Natural killer cell (primary cell): ENCODE measurements at places on chromosomes 16 and 17. TPM values are rescaled to one million over a fixed set of nuclear protein-coding genes. Genes with fewer than 3 reads are reported as not detected.

DNA sequence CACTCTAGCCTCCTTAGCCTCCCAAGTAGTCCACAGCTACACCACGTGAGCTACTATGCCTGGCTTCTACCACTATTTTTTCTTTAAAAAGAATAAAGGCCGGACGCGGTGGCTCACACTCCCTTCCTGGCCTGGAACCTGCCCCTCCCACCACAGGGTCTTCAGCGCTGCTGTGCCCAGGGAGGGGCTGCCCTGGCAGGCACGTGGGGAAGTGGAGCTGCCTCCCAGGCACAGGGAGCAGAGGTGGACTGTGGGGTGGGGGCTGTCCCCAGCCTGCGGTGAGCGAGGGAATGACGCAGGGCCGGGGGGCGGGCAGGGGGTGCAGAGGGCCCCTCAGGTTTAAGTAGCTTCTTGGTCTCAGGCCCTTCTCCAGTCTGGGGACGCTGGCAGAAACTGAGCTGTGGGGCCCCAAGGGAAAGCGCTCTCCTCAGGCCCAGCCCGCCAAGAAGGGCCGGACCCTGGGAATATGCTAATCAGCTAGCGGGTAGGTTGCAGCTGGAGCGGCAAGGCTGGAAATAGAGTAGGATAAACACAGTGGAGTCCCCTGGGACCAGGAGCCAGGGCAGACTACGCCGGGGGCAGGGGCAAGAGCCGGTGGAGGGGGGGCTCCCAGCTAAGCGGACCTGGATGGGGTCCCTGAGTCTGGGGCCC is 46.8 kb downstream of the TIMM22 start:
- H3K27me3 ChIP-seq = no peaks in the 10 kb centered on the region
- H3K4me3 ChIP-seq = no peak overlapping the region
- H3K4me1 ChIP-seq = peaks cover 15% of the 10 kb centered on the region
- peaks cover 10% of the 10 kb centered on the region for H3K36me3 ChIP-seq
- no peak for DNase-seq

SCRN2 gene
- total RNA-seq = 35.7 TPM

RND2 gene
- total RNA-seq = 0.14 TPM

CA7 gene
- total RNA-seq = not detected

DNA sequence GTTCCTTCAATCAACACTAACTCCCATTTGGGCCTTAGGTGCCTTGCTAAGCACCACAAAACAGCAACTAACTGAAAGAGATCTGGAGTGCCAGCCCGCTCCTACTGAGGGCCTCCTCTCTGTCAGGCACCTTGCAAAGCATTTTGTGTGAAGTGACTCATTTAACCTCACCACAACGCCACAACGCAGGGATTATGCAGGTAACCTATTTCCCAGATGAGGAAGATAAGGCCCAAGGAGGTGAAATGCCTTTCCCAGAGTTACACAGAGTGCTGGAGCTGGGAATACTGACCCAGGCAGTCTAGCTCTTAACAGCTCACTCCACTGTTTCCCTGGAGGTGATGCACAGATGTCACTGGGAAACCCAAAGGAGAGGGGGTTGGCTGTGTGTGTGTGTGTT is 32.8 kb downstream of the DRC3 start:
- no peak for DNase-seq
- peaks cover 12% of the 10 kb centered on the region for H3K36me3 ChIP-seq
- H3K27me3 ChIP-seq = no peaks in the 10 kb centered on the region
- H3K4me1 ChIP-seq = no peaks in the 10 kb centered on the region
- H3K4me3 ChIP-seq = no peak overlapping the region

NPIPB2 gene
- total RNA-seq = 19.6 TPM

DNA sequence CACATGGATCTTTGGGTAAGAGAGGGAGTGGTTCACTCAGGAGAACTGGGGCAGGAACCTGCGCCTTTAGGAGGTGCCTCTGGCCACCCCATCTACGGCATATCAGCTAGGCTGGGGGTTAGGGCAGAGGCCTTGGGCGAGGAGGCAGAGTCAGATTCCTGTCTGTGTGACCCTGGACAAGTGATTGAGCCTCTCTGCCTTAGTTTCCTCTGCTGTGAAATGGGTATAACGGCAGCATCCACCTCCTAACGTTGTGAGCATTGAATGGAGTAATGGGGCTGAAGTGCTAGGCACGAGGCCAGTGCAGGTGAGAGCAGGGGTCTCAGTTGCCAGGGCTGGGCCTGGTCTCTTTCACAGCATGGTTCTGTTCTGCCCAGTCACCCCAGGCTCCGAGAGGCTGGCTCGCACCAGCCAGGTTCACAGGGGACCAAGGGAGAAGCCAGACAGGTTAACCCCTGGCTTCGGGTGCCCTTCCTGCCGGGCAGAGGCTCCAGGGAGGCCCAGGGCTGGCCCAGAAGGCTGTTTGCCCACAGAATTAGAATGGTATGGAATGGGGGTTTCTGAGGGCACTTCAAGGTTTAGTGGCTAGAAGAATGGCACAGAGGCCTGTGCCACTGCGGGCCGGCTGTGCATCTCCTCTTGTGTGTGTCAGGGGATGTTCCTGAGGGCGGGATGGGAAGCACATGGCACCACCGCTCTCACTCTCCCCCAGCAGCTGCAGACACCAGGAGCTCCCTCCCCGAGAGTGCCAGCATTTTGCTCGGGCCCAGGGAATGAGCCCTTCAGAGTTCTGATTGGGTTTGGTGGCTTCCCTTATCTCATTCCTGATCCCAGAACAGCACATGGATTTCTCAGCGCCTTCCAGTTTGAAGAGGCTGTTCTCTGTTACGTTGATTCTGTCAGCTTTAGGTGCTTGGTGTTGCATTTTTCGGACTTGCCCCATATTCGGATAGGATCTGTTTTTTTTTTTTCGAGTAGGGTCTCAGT is 23.8 kb downstream of the UNC13D start:
- H3K27ac ChIP-seq = no peak overlapping the region
- H3K4me3 ChIP-seq = no peak overlapping the region
- peaks cover 13% of the 10 kb centered on the region for H3K4me1 ChIP-seq
- H3K27me3 ChIP-seq = no peaks in the 10 kb centered on the region

KRT39 gene
- not detected for total RNA-seq

DNA sequence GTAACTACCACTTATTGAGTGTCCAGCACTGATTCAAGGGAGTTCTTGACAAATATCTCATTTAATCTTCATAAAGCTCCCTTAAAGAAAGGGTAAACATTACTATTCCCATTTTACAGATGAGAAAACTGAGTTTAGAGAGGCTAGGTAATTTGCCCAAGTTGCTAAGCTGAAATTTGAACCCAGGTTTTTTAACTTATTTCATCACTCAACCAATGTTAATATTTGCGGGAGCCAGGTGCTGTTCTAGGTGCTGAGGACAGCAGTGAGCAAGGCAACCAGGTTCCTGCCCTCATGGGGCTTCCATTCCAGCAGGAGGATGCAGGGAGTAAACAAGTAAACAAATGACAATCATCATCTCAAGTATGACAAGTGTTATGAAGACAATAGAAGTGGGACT is 104.0 kb upstream of the LHX1 start:
- no peaks in the 10 kb centered on the region for H3K4me1 ChIP-seq
- H3K27me3 ChIP-seq = no peaks in the 10 kb centered on the region
- no peaks in the 10 kb centered on the region for H3K36me3 ChIP-seq
- H3K27ac ChIP-seq = no peak overlapping the region
- no peak for DNase-seq
- H3K4me3 ChIP-seq = no peak overlapping the region

DNA sequence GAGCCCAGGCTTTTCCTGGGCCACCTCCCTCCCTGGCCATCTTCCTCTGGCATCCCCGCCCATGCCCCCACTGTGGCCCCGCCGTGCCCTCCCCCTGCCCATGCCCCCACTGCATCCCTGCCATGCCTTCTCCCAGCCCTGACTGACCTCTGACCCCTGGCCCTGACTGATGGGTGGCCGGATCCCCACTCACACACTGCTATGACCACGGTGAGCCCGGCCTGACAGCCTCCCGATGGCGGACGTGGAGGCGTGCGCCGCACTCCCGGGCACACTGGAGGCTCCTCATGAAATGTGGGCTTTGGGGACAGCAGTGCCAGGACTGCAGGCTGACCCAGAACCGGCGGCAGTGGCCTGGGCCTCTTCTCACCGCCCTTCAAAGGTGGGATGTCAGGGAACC is 10.6 kb upstream of the C1QTNF8 start:
- no peak for DNase-seq
- no peak overlapping the region for H3K4me3 ChIP-seq

GRCh38 chr17:34920676-34921075 is 40.6 kb downstream of the CCT6B start:
- no peak overlapping the region for H3K4me3 ChIP-seq
- no peaks in the 10 kb centered on the region for H3K36me3 ChIP-seq
- H3K27me3 ChIP-seq = no peaks in the 10 kb centered on the region
- H3K4me1 ChIP-seq = no peaks in the 10 kb centered on the region
- H3K27ac ChIP-seq = no peak overlapping the region

GRCh38 chr17:39872751-39873150 is 4.7 kb downstream of the ZPBP2 start:
- no peak overlapping the region for H3K27ac ChIP-seq
- H3K36me3 ChIP-seq = no peaks in the 10 kb centered on the region
- peaks cover 4% of the 10 kb centered on the region for H3K27me3 ChIP-seq
- DNase-seq = no peak
- H3K4me1 ChIP-seq = peaks cover 9% of the 10 kb centered on the region

GRCh38 chr17:28216528-28216927 is 102.5 kb upstream of the TMEM97 start:
- H3K27me3 ChIP-seq = no peaks in the 10 kb centered on the region
- H3K4me3 ChIP-seq = no peak overlapping the region
- no peak overlapping the region for H3K27ac ChIP-seq
- H3K36me3 ChIP-seq = no peaks in the 10 kb centered on the region
- no peak for DNase-seq

- DNase-seq = no peak
- H3K4me3 ChIP-seq = no peak overlapping the region
- no peak overlapping the region for H3K27ac ChIP-seq
- H3K36me3 ChIP-seq = no peaks in the 10 kb centered on the region
These were observed 25.9 kb upstream of the CACNG4 start for GRCh38 chr17:66938656-66939055.

DNA sequence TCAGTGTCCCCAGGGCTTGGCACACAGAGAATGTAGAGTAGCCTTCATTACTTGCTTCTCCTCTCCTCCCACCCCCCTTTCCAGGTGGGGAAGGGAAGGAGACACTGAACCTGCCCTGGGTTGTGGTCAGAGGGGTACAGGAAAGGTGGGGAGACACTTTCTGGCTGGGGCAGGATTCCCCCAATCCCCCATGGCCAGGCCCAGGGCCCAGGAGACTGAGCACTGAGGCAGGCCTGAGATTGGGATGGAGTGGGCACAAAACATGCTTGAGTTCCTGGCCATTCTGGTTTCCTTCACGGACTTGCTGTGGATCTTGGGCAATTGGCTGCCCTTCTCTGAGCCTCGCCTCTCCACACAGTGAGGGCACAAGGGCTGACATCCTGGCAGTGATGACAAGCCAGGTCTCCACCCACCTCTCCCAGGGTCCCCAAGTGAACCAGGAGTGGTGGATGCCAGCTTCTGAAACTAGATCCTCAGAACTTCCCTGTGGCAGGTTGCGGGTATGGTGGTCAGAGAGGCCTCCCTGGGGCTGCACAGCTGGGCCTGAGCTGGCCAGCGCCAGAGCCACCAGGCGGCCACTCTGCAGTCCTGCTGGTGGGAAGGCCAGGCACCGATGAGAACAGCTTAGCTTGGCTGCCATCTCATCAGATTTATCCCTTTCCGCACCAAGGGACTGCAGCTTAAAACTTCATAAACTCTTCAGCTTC is 9.3 kb downstream of the ZNF629 start:
- no peaks in the 10 kb centered on the region for H3K27me3 ChIP-seq
- peaks cover 13% of the 10 kb centered on the region for H3K36me3 ChIP-seq
- no peak overlapping the region for H3K4me3 ChIP-seq
- DNase-seq = no peak
- H3K4me1 ChIP-seq = peaks cover 19% of the 10 kb centered on the region

DNA sequence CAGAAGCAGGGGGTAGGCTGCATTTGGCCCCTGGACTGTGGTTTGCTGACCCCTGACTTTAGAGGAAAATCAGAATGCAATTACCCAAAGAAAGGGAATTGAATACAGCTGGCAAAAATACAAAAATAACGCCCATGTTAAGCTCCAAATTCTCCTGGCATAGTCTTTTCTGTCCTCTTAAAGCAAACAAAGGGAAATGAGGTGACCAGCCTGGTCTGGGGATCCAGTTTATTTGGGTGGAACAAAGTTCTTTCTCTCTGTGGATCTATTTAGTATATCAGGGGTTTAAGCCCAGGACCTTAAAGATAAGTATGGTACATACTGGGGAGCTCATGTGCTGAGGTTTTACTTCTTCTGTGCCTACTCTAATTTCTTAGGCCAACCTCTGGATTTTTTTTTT is 23.5 kb downstream of the DNAJA2 start:
- no peak for DNase-seq
- no peak overlapping the region for H3K4me3 ChIP-seq
- no peak overlapping the region for H3K27ac ChIP-seq
- H3K4me1 ChIP-seq = no peaks in the 10 kb centered on the region
- peaks cover 8% of the 10 kb centered on the region for H3K36me3 ChIP-seq

GRCh38 chr17:69375229-69375628 is 39.3 kb upstream of the MAP2K6 start:
- no peaks in the 10 kb centered on the region for H3K27me3 ChIP-seq
- DNase-seq = no peak
- no peaks in the 10 kb centered on the region for H3K36me3 ChIP-seq
- peaks cover 10% of the 10 kb centered on the region for H3K4me1 ChIP-seq

GRCh38 chr17:1414634-1415033 is 14.6 kb upstream of the YWHAE start:
- no peak overlapping the region for H3K27ac ChIP-seq
- H3K4me3 ChIP-seq = no peak overlapping the region
- H3K4me1 ChIP-seq = no peaks in the 10 kb centered on the region
- no peaks in the 10 kb centered on the region for H3K27me3 ChIP-seq
- peaks cover 2% of the 10 kb centered on the region for H3K36me3 ChIP-seq
